ENCODE measurements at places on chromosomes 16 and 17.

- no peak for DNase-seq
Measured at GRCh38 chr17:73533127-73533526, 111.1 kb downstream of the SDK2 start.

GRCh38 chr16:30892670-30893416 is 1.0 kb downstream of the BCL7C start:
- DNase-seq, result peak; percentile 31

DNA sequence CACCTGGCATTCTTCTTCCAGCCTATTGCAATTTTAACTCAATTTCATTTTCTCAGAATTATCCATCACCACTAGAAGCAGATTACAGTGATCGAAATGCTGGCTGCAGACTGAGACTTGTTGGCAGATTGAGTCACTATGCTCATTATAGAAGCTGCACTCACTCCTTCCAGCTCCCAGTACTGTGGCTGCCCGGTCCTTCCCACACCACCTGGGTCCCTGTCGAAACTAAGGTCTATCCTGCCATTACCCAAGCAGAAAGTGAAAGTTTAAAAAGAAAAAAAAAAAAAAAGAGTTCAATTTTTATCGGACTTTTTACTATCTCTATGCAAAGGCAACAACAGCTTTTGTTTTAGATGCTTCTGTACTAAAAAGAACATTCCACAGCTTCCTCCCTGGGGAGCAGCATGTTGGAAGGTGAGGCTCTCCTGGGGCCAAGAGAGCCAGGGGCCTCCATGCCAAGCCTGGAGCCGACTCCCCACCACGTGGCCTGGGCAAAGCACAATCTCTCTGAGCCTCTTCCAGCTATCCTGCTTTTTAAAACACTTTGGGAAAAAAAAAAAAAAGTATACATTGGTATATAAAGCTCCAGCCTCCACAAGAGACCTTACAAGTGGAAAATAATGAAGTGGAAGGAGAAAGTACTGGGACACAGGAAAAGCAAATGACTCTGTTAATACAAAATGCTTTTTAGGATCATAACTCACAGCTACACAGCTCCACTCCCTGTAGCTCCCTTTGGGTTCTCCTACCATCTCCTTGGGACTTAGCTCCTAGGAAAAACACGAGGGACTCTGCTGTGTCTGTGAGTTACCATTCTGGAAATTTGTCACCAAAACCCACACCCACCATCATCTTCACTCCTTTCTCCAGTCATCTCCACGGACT is 77.8 kb downstream of the USP31 start:
- no peak for DNase-seq

GRCh38 chr16:4846503-4846900 is 586 bp downstream of the GLYR1 start:
- DNase-seq, result peak; percentile 74

- DNase-seq, result no peak
Measured at GRCh38 chr17:7048968-7049367, 5.1 kb upstream of the SLC16A11 start.

- DNase-seq, result no peak
Measured at GRCh38 chr17:67712375-67712774, 5.4 kb upstream of the NOL11 start.

DNA sequence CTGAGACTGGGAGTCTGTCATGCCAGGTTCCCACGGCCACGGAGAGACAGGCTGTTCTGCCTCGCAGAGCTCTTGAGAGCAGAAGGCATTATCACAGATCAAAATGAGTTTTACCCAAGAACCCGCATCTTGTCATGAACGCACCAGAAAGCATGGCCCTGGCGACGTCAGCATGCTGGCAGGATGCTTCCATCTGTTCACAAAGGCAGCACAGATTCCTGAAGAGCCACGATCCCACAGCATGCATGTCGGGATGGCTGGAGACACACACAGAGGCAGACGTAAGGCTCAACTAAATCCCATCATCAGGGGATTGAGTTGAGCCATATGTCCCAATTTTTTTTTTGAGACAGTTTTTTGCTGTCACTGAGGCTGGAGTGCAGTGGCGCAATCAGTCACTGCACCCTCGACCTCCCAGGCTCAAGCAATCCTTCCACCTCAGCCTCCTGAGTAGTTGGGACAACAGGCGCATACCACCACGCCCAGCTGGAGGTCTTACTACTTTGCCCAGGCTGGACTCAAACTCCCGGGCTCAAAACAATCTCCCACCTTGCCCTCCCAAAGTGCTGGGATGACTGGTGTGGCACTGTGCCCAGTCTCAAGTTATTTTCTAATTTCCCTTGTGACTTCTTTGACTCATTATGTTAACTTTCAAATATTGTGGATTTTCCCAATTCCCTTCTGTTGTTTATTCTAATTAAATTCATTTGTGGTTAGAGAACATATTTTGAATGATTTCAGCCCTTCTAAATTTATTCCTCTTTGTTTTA is 11.1 kb downstream of the FANCA start:
- no peak for DNase-seq

DNA sequence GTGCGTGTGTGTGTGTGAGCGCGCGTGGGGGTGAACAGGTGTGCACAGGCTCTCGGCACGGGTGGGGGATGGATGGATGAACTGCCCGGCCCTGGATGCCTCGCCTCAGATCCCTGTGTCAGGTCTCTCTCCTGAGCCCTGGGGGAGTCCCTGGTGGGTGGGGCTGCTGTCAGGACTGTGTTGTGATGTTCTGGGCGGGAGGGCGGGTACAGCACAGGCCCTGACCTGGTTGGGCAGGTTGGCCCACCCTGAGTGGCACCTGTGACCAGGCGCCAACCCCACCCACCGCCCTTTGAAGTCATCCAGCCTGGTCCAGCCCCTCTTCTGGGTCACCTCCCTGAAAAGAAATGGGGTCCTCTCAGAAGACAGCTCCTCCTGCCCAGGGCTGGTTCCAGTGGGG is 41.6 kb upstream of the TAC4 start:
- no peak for DNase-seq
